ENCODE measurements at places on chromosomes 7 and 10.

DNA sequence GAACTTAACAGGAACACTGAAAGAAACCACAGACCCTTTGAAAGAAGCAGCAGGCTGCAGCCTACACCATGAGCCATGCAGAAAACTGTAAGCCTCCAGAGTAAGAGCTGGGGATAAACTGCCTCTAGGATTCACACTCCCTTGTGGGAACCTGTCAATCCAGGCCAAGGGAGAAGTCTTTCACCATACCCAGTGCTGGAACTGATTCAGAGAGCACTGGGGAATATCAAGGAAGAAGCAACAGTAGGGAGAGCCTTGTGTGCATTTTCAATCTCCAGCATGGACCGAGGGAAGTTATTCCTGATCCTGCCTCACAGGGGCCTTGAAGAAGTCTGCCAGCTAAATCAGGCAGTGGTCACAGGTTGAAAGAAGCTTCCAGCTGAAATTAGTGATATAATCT lies 282.2 kb downstream of the AGMO start:
- DNase-seq, result no peak

DNA sequence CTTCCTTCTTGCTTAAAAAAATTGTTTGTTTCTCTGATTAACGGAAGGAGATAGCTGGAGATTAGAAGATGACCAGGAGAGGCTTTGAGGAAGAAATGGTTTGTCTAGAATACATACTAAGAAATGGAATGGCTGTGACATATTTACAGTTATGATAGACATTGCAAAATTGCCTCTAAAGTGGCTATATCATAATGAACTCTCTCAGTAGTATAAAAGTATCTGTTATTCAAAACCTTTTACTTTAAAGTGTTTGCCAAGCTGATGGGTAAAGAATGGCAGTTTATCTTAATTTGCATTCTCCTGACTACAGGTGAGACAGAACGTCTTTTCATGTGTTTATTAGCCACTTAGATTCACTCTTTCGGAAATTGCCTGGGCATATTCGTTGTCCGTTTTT lies 28.7 kb downstream of the LRGUK start:
- DNase-seq, result no peak

DNA sequence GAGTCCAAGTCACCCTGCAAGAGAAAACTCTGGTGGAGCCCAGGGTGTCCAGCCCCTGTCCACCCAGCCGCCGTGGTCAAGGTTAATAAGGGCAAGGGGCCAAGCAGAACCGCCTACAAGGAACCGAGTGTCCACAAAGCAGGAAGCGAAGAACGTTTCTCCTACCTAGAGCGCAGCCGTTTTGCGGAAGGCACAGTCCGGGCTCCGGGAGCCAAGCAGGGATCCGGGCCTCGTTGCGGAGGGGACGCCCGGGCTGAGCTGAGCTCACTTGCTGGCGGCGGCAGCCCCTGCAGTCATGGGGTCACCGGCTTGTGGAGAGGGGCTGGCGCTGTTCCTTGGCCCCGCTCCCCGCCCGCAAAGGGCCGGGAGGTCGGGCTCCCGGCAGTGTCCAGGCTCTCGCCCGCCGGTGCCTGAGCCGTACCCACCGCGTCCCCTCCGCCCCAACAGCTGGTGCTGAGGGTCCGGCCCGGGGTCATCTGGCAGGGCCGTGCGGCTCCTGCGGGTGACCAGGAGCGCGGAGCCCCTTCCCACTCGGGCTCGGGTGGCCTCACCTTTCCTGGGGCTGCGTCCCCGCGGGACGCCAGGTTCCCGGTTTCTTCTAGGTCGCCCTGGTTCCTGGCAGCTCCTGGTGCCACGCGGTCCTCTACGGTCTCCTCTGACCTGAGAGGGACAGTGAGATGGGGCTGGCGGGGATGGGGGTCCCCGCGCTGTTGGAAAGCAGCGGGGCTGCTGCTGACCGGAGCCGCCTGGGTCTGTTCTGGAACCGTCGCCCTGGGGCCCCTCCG lies 14.0 kb upstream of the ZNF273 start:
- DNase-seq, result no peak

DNA sequence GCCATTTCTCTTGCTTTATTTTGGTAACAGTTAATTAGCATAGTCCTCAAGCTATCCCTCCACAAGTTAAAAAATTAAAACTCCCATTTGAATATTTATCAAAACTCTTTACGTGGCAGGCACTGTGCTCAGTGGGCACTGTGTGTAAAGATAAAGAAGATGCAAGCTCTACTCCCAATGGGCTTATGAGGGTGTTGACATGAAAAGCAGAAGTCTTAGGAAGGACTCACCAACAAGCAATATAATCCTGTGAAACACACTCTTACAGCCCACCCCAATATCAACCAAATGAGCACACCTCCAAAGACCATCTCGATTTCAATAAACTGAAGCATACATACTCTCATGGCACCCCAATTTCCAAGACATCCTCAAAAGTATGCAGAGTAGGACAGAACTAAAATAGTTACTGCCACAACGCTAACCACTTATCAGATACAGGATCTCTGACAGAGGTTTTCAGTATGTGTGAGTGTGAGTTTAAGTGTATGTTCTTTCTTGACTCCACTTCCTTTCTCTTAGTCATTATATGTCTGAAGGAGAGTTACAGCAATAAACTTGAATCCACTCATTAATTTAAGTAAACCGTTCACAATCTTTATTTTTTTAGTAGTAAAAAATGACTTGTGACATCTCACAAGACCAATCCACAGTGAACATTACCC lies 120.0 kb downstream of the PDE1C start:
- DNase-seq, result peak; percentile 62

DNA sequence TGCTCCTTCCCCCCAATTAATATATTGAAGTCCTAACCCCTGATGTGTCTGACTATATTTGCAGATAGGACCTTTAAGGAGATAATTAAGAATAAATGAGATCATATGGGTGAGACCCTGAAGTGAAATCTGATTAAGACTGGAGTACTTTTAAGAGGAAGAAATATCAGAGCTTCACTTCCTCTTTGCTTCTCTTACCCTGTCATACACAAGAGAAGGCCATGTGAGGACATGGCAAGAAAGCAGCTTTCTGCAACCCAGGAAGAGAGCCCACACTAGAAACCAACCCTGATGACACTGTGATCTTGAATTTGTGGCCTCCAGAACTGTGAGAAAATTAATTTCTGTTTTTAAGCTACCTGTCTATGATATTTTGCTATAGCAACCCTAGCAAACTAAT lies 44.2 kb downstream of the JMJD1C start:
- no peak for DNase-seq

GRCh38 chr7:127976738-127977120 lies 54.5 kb downstream of the LRRC4 start:
- no peak for DNase-seq

DNA sequence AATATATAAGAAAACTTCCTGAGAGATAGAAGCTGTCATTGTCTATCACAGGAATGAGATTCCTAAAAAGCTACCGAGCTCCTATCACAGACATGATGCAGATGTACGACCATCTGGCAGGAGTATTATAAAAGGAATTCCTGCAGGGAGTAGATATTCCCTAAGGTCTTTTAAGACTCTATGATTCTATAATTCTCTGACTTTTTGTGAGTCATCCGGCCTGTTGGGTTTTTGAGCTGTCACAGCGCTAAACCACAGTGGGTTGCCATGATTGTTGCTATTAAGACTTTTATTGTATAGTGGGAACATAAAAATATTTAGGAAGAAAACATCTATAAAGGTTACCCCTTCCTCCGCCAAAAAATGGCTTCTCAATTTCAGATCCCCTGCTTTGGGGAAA lies 223.4 kb downstream of the BMPER start:
- no peak for DNase-seq

- DNase-seq, result no peak
These were observed 14.2 kb downstream of the DOCK1 start for GRCh38 chr10:126919426-126919825.

- no peak for DNase-seq
These were observed 146.6 kb downstream of the CHRM2 start for GRCh38 chr7:137015015-137015414.
